ENCODE measurements at places on chromosomes 1 and 21.
A peak's percentile ranks its signal among the peaks of the same experiment; 100 is the strongest.

GRCh38 chr1:11749203-11749689, 12.7 kb upstream of the C1orf167 start:
- no peak for DNase-seq

- DNase-seq: no peak
Observed at GRCh38 chr1:2480986-2481364, 4.9 kb downstream of the PLCH2 start.

- peak; percentile 54 for DNase-seq
Observed at GRCh38 chr1:56758135-56758534, 61.1 kb downstream of the FYB2 start.

DNA sequence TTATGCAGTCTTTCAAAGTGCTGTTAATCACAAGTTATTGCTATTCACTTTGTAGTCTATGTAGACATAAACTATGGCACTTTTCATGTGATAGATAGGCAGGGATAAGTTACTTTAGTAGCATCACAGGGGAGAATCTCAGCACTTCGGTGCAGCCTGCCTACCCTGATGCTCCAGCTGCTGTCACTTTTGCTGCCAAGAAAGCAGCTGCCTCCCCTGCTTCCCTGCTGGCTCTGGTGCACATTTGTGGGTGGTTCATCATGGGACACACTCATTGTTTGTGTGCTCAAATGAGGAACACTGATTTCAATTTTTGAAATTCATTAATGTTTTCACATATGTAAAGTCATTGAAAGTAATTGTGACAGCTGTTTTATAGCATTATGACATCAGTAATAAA, 272.6 kb downstream of the S1PR1 start:
- DNase-seq: no peak

GRCh38 chr1:154441241-154441888, 36.2 kb downstream of the IL6R start:
- DNase-seq: no peak

GRCh38 chr21:15788847-15789523, 59.2 kb downstream of the USP25 start:
- DNase-seq: peak; percentile 37

- DNase-seq: no peak
Observed at GRCh38 chr21:46114963-46115362, 17.1 kb downstream of the COL6A2 start.

DNA sequence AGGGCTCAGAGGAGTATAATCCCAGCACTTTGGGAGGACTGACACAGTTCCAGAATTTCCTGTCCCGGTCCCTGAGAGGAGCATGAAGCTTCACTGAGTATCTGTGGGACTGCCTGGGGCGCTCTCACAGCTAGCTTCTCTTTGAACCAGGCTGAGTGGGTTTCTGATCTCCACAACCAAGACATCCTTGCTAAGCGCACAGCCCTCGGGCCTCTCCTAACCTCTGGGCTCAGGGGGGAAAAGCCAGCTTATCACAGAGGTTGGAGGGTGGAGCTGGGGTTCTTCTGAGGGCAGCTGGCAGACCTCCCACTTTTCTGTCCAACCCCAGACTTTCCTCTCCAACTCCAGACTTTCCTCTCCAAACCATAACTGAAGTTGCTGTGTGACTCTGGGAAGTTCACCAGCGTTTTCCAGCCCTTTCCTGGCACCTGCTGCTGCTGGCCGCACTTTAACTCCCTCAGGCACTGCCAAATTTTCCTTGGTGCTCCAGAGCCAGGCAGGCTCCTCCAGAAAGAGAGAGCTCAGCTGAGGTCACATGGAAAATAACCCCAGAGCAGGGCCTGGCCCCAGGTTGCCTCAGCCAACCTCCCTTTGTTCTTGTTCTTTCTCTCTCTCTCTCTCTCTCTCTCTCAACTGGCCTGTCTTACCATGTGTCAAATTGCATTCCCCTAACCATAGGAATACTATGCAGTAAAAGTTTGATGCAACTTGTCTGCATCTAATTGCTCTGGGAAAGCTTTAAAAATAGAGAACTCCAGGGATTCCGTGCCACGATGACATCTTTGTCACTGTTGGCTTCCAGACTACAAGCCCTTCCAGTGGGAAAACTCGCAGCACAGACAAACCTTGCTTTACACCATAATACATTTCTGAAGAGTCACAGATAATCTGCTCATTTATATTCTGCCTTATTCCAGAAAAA, 49.5 kb downstream of the OLFML2B start:
- no peak for DNase-seq

DNA sequence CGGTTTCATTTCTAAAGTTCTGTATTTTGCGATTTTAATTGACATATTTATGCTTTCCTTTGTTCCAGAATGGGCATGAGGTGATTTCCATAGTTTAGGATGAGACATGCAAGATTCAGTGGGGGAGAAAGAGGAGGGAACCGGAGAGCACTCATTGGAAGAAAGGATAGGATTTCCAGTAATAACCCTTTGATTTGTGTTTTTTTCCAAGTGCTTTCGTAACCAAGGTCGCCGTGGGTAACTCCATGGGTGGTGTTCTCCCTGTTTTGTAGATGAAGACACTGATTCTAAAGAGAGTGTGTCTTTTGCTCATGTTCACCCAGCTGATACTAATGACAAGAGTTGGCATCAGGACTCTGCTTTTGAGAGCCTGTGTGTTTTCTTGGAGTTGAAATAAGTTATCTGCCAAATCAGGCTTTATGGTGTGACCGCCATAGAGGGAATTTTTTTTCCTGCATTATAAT, 170.1 kb downstream of the DHRS3 start:
- DNase-seq: no peak

GRCh38 chr1:7470904-7471638, 300.0 kb upstream of the VAMP3 start:
- peak; percentile 95 for DNase-seq

GRCh38 chr21:33821503-33822322, 93.9 kb downstream of the ATP5PO start:
- DNase-seq: no peak

DNA sequence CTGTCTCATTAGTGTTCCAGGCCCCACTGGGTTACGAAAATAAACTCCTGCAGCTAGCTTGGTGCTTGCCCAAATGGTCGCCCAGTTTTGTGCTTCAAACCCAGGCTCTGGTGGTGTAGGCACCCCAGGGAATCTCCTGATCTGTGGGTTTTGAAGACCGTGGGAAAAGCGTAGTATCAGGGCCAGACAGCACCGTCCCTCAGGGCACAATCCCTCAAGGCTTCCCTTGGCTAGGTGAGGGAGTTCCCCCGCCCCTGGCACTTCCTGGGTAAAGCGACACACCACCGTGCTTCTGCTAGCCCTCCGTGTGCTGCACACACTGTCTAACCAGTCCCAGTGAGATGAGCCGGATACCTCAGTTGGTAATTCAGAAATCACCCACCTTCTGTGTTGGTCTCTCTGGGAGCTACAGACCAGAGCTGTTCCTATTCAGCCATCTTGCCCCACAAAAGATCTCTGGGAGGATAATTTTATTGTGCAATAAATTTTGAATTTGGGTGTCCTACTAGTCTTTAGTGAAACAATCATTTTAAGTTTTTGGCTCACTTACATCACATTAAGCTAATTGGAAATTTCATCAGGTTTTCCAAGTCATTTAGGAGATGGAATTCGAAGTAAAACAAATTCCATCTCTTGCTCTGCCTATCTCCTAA, 9.4 kb upstream of the SLC25A24 start:
- DNase-seq: no peak

- peak; percentile 78 for DNase-seq
Observed at GRCh38 chr1:201703621-201704438, 125.1 kb upstream of the IPO9 start.

GRCh38 chr1:161164901-161165610, 1.2 kb upstream of the PPOX start:
- DNase-seq: no peak

DNA sequence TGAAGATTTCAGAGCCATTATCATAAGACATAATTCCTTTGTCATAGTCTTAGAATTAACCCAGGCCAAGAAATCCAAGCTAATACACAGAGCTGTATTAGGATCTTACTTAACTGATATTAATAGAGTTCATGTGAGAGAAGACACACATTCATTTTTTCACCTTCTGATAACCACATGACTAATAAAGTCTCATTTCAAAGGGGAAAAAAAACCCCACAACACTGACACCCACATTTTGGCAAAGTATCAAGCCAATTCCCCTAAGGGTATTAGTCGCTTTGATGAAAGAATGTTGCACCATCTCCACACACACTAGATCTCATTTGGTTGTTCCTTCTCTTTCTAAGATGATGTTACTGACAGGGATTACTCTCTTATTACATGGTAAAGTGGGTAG, 344.4 kb upstream of the ESRRG start:
- DNase-seq: peak; percentile 30

DNA sequence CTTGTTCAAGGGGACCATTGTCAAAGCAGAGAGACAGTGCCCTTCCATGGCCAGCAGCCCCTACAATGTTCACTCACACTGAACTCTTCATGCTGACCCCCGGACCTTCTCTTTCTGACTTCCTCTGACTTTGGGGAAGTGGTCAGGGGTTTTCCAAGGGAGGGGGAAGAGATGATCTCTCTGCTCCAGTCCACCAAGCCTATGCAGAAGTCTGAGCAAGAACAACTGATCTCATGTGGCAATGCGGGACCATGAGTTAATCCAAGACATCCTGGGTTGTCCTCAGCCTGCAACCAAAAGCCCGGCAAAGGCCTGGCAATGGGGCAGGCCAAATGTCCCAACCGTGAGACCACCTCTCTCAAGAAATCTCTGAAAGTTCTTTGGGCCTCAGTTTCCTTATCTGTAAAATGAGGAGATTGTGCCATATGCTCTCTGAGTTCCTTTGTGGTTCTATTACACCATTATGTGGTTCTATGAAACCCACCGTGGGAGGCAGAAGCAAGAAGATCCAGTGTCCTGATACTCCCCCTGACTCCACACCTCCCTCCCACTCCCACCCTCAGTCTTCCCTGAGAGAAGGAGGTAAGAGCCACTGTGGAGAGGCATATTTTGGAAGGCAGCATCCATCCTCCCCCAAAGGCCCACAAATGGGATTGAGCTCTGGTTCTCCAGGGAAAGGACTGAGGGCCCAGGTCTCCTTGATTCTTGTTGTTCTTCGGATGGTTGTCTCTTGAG, 11.8 kb upstream of the ARHGEF2 start:
- no peak for DNase-seq

DNA sequence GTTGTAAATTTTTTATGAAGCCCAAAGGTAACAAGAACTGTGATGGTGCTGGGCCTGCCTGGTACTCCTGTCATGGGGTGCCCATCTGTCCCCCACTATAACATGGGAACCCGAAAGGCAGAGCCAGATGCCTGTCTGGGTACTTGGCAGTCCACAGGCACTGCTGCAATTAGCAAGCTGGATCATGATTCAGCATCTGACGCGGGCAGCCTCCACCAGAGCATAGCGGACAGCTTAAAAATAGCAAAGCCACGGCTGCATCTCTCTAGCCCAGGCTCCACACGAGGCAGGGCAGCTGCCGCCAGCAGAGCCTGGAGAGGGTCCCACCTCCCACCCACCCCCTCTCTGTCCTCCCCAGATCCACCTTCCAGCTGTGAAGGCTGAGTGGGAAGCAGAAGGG, 22.9 kb downstream of the SUSD4 start:
- DNase-seq: no peak
